ENCODE measurements at places on chromosomes 4 and X.

DNA sequence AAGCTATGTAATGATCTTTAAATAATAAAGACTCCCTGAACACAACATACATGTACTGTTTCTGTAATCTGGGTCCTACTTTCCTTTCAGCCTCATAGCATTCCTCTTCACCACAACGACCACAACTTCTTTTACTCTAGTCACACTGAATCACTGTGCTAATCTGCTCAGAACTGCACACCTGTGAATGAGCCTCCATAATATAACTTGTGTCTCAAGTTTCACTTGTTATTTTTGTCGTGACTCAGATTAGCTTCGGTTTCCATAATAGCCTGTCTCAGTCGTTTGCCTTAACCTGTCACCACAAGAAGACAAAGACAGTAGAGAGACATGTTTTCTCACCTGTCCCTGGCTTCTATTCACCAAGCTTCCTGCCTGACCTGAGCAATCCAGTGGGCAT, 61.8 kb downstream of the MAGED1 start:
- no peak for DNase-seq

GRCh38 chr4:16627999-16628398, 270.4 kb downstream of the LDB2 start:
- no peak for DNase-seq

DNA sequence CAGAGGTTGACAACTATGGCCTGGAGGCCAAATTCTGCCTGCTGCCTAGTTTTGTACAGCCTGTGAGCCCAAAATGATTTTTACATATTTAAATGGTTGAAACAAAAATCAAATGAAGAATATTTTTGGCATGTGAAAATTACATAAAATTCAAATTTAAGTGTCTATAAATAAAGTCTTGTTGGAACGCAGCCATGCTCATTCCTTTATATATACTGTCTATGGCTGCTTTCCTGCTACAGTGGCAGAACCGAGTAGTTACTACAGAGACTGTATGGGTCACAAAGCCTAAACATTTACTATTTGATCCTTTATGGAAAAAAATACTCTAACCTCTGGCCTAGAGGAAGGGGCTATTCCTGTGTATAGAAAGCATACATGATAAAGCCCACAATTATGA, 290.4 kb downstream of the GLUD2 start:
- no peak for DNase-seq

GRCh38 chr4:54837576-54838140, 179.9 kb downstream of the KIT start:
- no peak for DNase-seq

- DNase-seq: no peak
These were observed 341.7 kb upstream of the NDST3 start for GRCh38 chr4:117692538-117692937.

GRCh38 chrX:153435845-153436244, 10.0 kb downstream of the TREX2 start:
- no peak for DNase-seq

DNA sequence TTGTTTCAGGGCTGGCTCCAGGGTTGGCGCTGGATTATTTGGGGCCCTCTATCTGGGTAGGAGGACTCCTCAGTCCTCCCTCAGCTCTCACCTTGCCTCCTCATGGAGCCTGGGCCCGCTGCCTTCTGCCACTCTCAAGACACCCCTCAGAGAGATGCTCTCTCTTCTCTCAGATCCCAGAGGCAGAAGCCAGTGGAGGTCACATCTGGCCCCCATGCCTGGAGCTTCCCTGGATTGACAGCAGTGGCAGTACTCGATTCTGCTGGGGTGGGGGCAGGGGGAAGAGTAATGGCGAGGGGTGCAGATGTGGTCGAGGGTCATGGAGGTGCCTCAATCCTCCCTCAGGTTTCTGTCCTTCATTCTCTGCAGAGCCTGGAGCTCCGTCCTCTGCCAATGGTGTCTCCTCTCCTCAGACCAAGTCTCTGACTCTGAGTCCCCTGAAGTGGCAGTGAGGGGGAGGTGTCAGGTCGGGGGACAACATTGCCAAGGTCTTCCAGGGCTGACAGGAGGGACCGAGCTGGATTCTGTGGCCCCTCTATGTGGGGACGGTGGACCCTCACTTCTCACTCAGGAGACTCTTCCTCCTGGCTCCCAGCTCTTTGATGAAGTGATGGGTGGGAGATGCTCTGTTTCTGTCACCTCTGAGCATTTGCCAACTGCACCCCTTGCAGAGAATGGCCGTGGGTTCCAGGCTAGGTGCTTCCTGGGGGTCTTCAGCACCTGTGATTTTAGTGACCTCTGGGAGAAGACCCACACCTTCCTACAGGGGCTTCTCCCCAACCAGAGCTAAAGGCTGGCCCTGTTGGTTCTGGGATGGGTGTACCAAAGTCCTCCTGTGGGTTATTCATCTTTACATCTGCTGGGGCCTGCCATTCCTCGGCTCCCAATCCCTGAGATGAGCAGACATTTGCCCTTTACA, 10.9 kb upstream of the HSFX1 start:
- no peak for DNase-seq

DNA sequence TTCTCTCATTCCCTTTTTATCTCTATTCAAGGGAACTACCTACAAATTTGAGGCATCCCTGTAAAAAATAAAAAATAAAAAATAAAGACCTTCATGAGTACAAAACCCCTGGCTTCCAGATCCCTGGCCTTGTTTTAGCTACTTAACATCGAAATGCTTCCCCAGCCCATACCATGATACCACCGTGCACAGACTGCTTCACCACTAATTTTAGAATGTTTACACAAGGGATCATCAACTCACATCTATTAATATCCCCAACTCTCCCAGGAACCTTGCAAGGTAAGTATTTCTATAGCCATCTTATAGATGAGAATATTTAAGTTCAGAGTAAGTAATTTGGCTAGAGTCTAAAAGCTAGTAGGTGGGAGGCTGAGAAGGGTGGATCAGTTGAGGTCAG, 51.7 kb downstream of the UCHL1 start:
- no peak for DNase-seq

- no peak for DNase-seq
These were observed 19.8 kb downstream of the PSAPL1 start for GRCh38 chr4:7414736-7415510.

DNA sequence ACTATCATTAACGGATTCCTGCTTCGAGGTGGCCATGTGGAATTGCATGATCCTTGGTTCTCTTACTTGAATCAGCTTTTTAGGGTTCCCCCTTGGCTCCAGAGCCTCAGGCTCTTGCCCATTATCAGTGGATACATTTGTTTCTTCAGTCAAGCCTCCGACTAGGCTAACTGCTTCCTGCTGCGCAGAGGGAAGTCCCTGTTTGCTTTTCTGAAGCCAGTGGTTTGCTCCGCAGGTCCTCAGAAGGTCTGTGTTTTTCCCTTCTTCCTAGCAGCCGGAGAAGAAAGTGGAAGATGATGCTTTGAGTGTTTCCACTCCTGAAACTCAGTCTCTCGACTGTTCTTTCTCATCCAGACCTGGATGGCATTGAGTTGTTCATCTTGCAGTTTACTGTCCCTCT, 20.6 kb downstream of the SRD5A3 start:
- no peak for DNase-seq

- peak; percentile 58 for DNase-seq
These were observed 125.4 kb downstream of the ZNF330 start for GRCh38 chr4:141346144-141346543.

- no peak for DNase-seq
These were observed 369.8 kb upstream of the LCORL start for GRCh38 chr4:18391354-18391728.

- DNase-seq: no peak
These were observed at the start of gene NOX1 for GRCh38 chrX:100874325-100874724. Gene NOX1 (minus strand): TSS chrX:100874359. CDS start chrX:100874139, 220 bp downstream.

- no peak for DNase-seq
These were observed 191.7 kb upstream of the CPEB2 start for GRCh38 chr4:14810568-14810967.

GRCh38 chrX:20397587-20397986, 130.9 kb upstream of the RPS6KA3 start:
- no peak for DNase-seq

DNA sequence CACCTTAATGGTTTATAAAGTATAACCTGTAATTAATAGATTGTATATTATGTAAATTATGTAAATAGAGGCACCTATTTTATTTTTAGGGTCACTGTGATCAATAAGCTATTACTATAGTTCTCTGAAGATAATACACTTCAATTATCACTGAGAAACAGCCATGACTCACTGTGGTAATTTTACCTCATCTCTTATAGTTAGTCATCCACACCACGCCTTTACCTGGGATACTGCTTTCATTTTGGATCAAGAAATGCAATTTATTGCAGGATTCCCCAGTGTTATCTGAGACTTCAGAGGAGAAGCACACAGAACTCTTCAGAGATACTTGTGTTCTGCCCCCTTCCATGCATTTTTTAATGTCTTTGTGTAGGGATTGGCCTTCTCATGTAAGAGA, 348.1 kb upstream of the ATOH1 start:
- no peak for DNase-seq

DNA sequence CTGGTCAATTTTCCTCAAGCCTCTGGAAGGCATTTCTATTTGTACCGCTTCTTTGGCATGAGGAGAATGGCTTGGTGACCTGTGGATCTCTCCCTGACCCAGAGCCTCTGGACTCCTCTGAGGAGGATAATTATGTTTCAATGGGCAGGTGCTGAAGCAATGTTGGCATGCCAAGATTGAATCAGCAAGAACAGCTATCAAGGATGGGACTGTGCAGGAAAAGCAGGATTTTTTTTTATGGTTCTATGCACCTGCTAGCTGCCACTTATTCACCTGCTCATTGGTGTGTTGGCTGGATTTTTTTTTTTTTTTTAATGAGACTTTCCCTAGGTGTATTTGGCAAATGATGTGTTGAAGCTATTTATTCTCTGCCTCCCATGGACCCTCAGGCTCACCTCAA, 821.2 kb downstream of the RPA4 start:
- no peak for DNase-seq

GRCh38 chr4:6660430-6660829, 19.9 kb downstream of the MRFAP1 start:
- DNase-seq: no peak

DNA sequence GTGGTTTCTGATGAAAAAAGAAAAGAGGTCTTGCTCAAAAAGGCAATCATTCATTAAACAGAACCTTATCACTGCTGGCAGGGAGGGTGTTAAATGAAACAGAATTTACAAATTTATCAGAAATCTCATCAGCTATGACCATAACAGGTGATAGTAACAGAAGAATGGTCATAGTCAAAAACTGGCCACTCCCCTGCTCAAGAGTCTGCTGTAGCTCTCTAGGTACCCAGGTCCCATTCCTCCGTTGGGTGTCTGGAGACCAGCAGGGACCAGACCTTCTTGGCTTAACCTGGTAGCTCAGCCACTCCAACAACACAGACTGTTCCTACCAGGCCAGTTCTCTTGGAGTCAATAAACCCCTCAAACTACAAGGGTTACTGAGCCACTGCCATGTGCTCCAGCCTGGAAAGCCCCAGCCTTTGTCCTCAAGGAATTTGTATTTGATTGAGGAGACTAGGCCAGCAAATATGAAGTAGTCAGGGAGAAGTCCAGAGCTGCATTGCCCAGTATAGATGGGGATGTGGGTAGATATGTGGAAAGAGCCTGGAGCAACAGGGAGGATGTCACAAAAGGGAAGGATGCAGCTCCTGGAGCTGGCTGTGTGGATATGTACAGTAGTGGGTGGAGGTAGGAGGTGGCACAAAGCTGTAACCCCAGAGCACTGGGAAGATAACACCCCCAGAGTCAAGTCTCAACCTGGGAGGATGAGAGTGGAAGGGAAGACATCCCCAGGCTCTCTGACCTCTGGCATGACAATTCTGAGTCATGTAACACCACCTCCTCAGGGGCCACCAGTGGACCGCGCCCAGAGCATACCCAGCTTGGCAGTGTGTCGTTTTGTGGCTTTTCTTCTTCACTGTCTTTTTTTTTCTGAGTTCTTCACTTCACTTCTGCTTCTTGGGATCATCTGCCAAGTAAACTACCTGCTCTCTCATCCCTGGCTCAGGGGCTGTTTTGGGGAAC, 21.9 kb downstream of the RASL11B start:
- peak; percentile 71 for DNase-seq

DNA sequence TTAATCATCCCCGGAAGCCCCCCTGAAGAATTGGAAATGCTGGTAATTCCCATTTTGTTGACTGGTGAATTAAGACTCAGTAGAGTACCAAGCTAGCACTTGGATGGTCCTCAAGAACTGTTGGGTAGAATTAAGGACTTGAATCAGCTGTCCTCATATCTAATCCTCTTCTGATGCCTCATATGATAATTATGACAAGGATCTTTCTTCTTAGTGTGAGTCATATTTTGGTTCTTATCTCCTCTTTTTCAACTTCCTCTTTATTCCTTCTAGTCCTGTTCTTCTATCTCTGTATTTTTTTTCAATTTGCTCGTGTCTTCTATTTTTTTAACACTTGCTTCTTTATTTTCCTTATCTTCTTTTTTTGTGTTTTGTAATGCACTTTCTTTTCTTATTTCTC, 206.3 kb upstream of the ANXA3 start:
- DNase-seq: no peak

- no peak for DNase-seq
These were observed 104.9 kb downstream of the SLIT2 start for GRCh38 chr4:20356565-20356964.

DNA sequence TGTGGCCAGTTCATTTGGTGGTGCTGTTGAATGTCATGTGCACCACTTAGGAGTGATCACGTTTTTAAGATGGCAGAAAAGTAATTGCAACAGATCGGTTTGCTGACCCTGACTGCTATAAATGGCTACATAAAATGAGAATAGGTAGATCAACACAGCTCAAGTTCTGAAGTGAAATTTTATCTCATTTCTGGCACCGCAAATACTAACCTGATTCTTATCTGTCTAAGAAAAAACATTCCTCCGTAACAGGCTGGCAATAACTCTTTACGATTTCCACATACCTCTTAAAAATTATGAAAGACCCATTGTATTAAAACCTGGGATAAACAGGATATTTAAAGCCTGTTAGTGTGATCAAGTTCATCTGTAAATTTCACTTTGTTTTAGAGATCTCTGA, 387.5 kb downstream of the PDGFC start:
- no peak for DNase-seq

- DNase-seq: peak; percentile 30
These were observed 10.7 kb downstream of the RBPJ start for GRCh38 chr4:26331380-26331950.

GRCh38 chr4:69057620-69058409, 38.5 kb upstream of the UGT2B7 start:
- no peak for DNase-seq

DNA sequence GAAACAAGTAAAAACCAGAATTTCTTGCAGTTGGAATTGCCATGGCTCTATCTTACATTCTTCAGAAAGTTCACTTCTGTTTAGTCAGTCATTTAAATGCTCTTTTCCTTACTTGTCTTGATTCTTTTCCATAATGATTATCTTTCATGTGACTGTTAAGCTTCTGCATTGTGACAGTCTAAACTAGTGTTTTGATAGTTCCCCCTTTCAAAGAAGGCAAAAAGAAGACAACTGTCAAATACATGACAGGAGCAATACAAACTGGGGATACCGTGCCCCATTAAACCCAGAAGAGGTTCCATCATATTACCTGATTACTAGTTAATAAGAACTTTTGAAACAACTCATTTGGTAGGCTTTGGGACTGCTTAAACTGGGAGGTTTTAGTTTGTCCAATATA, 476.2 kb downstream of the PCDH19 start:
- no peak for DNase-seq

Data from suppressor macrophage (primary cell).